Adipose tissue (tissue), 3 donors: ENCODE measurements at places on chromosomes 6 and 20. TPM values are rescaled to one million over a fixed set of nuclear protein-coding genes. Genes with fewer than 3 reads are reported as not detected.

NFATC2 gene
- 6.8 TPM for polyA plus RNA-seq

LY6G6F gene
- polyA plus RNA-seq: not detected

TRDN gene
- polyA plus RNA-seq: 0.18 TPM

RSPH9 gene
- 0.22 TPM for polyA plus RNA-seq

FGD2 gene
- polyA plus RNA-seq: 7.0 TPM

PRPH2 gene
- polyA plus RNA-seq: 0.67 TPM

UST gene
- polyA plus RNA-seq: 6.5 TPM

NANP gene
- polyA plus RNA-seq: 3.3 TPM

ZSCAN23 gene
- polyA plus RNA-seq: 0.18 TPM
